Lower lobe of right lung (tissue), 2 donors: ENCODE measurements at places on chromosomes 6 and 20.

GRCh38 chr6:111650049-111650448 lies 44.4 kb upstream of the TRAF3IP2 start:
- DNase-seq = no peak

GRCh38 chr6:57190140-57190539 lies 18.0 kb downstream of the BAG2 start:
- no peak for DNase-seq

DNA sequence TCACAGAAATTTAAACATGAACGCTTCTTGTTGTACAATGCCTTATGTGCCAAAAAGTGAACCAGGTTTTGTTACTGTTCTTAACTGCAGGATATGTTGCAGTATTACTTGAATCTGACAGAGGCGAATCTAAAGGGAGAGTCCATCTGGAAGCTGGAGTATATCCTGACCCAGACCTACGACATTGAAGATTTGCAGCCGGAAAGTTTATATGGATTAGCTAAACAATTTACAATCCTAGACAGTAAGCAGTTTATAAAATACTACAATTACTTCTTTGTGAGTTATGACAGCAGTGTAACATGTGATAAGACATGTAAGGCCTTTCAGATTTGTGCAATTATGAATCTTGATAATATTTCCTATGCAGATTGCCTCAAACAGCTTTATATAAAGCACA lies 19.9 kb downstream of the SMPDL3A start:
- no peak for DNase-seq

- peak; percentile 77 for DNase-seq
These were observed 802 bp downstream of the HDAC2 start for GRCh38 chr6:113969888-113970804.

DNA sequence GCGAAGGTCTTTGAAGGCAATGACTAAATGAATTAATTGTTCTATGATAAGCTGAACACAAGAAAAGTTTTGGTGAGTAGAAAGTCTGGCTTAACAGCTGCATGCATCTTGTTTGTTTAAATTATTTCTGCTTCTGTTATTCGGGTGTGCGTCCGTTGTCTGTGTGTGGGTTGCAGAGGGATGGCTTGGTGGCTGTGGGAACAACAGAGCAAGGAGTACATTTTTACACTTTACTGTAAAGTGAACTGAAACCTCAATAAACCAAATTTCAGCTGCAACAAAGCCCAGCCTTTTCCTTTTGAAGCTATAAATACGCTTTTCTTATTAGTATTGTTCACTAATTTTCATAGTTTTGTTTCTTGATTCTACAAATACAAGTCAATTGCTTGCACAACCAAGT lies 3.5 kb upstream of the LAMP5 start:
- DNase-seq = no peak

- no peak for DNase-seq
These were observed 64.4 kb downstream of the PREX1 start for GRCh38 chr20:48763216-48763914.

DNA sequence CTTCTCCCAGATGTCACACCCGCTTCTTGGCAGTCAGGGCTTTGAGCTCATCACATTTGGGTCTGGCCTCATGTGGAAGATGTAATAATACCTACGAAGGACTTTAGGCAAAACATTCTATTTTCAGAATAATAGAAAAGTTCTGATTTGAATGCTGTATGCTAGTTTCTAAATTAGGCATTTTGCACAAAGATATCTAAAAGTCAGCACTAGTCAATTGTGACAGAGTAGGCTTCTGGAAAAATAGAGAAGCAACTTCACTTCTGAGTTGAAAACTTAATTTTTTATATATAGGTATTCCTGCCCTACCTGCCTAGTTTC lies 38.3 kb upstream of the CD2AP start:
- no peak for DNase-seq

GRCh38 chr6:134328792-134329191 lies 10.9 kb upstream of the SGK1 start:
- no peak for DNase-seq

GRCh38 chr20:50618537-50618936 lies 72.8 kb downstream of the RIPOR3 start:
- DNase-seq = no peak

GRCh38 chr6:106981926-106982325 lies 7.4 kb upstream of the CD24 start:
- no peak for DNase-seq

GRCh38 chr6:67881706-67882065 lies 753.4 kb upstream of the ADGRB3 start:
- DNase-seq = no peak

GRCh38 chr6:110529355-110529754 lies 52.9 kb upstream of the SLC22A16 start:
- no peak for DNase-seq

GRCh38 chr20:45445805-45446562 lies 23.6 kb upstream of the WFDC2 start:
- no peak for DNase-seq

GRCh38 chr6:56659721-56660380 lies 17.2 kb upstream of the DST start:
- DNase-seq = no peak

- no peak for DNase-seq
These were observed 157.2 kb downstream of the MTFR2 start for GRCh38 chr6:136092897-136093296.

GRCh38 chr6:42339991-42340401 lies 111.7 kb downstream of the TRERF1 start:
- DNase-seq = no peak

DNA sequence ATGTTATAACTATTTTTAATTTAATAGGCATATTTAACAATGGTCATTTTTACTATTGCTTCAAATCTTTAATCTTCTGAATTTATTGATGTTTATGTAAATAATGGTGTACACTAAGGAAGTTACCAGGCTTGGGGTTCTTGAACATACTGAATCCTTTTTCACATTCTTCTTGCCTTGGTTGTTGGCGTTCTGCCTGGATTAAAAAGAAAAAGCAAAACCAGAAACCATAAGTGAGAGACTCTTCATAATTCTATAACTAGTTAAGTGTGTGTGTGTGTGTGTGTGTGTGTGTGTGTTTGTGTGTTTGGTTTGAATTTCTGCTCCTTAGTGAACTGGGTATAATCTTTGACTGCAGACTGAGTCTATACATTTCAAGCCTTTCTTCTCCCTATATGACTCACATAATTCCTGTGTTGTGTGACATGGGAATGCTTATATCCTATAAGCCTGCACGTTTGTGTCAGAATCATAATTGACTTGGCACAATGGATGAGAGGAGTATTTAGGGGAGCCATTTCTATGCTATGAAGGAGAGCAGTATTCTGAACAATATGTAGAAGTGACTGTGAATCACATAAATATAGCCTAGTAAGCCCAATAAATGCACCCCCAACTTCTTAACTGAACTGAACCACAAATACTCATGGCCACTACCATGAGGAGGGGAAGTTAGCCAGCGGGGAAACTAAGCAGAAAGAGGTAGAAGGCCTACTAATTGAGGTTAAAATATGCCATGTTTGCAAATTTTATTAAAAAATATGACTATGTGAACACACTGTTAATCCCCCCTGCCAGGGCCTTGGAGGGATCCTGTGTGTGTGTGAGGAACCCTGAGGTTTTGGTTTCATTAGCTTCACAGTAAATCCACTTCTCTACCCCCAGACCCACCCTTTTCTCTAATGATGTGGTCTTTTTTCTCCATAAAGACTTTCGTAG lies 425.5 kb downstream of the BCKDHB start:
- DNase-seq = no peak

GRCh38 chr6:97347111-97347510 lies 64.1 kb upstream of the MMS22L start:
- no peak for DNase-seq

DNA sequence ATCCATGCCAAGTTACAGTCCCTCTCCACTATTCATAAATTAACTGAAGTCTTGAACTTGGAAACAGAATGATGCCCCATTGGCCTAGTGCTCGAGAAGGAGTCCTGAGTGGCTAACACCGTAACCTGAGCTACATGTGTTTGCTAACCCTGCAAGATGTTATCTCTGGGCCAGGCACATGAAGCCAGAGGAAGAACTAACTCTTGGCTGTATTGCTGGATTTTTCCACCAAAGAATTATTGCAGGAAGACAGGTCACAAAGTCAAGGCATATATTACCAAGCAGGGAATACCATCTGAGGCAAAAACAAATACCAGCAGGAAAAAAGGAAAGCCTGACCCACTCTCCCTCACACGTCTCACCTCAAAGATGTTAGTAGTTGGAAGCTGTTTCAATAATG lies 148.9 kb upstream of the PHACTR1 start:
- DNase-seq = no peak

GRCh38 chr6:121794630-121795029 lies 359.2 kb downstream of the GJA1 start:
- DNase-seq = no peak

- no peak for DNase-seq
These were observed 141.7 kb downstream of the ADGRG6 start for GRCh38 chr6:142443532-142443931.

GRCh38 chr20:8094415-8094818 lies 37.6 kb upstream of the PLCB1 start:
- DNase-seq = peak; percentile 60

DNA sequence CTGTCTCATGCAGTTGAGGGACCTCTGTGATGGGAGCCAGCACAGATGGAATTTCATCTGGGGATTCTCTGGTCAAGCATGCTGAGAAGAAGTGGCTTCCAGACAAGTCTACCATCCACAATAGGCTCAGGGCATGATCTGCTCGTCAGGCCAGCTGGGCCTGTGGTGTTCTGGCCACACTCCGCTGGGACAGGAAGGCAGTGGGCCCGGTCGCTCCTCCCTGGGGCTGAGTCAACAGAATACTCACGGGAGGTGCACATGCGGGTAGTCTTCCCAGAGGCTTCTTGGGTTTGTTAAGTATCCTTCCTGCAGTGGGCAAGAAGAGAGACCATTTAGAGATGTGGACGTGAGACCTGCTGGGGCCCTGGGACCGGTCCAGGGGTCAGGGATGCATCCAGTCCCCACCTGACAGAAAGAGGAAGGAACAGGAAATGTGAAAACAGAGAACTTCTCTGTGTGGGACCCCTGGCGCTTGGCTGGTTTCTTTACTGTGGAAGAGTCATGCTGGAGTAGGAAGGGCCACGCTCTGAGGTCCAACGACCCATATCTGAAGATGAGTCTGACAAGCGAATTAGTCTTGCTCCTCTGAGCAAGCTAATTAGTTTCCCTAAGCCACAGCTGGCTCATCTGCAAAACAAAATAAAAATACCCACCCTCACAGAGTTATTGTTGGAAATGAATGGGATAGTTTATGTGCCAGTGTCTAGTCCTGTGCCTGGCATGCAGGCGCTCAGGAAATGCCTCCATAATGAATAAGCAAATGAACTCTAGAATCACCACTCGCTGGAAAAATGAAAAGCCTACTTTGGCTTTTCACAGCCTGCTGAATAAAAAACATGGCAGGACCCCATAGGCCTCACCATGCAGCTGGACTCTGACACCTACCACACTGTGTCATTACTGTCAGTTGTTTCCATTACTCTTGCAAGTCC lies 67.3 kb downstream of the TRAM2 start:
- DNase-seq = no peak

DNA sequence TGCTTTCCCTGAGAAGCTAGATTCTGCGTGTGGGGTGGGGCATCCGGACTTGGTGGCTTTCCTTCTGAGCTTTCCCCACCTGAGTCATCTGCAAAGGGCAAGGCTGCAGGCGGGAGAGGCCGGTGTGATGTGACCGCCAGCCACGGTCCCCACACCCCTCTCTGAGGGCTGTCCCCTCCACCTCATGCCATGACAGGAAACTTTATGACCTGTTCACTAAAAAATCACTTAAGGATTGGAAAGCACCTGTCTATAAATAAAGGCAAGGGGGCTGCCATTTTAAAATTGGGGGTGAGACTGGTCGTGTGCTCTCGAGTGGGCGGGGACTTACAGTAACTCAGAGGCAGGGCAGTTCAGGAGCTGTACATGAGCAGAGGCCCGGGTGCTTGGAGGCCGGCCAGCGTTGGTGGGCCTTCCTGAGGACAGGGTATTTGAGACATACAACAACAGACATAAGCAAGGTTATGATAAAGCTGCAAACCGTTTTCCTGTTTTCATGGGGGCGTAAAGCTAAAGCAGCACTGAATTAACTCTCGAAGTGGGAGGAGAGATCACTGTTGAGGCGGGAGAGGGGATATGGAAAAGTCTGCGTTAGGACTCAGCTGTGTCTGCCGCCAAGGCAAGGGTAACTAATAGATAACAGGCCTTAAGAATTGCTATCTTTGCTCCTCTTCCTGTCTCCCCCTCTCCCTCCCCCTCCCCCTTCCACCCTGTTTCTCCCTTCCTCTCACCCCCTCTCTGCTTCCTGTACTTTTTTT lies 16.1 kb upstream of the SERPINB1 start:
- DNase-seq = no peak

DNA sequence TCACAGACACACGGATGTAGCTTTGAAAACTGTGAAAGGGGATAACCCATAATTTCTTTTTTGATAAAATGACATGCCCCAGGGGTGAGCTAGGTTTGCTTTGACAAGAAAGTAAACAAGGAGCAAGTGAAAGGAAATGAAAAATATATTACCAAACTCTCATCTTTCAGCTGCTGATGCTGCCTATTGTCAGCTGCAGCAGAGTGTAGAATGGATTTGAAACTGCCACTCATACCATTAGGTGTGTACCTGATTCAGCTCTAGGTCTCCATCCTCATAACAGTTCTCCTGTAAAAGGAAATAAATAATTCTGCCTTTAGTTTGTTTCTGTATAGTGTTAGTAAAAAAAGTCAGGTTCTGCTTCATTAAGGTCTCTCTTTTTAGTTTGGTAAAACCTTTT lies 415.1 kb upstream of the MARCKS start:
- no peak for DNase-seq

DNA sequence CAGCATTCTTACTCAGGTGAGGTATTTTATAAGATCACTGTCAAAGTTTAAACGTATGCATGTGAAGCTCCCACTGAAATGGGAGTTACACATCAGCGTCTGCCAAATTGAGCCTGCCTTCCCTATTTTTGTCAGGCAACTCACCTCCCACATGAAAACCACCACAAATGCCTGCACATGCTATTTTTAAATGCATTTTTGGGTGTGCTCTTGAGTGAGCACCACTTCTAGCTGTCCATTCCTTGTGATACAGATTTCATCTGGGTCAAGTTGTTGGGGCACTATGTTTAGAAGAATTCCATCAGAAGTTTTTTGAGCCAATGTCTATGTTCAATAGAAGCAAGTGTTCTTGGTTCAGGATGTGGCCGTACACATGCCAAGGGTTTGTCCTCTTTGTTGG lies 71.7 kb upstream of the RIPPLY2 start:
- DNase-seq = no peak
